ENCODE measurements at places on chromosomes 2 and 18.

- no peak for DNase-seq
These were observed 53.4 kb upstream of the REV1 start for GRCh38 chr2:99543247-99543646.

- DNase-seq = peak; percentile 49
These were observed 162.3 kb downstream of the TGIF1 start for GRCh38 chr18:3612315-3612714.

DNA sequence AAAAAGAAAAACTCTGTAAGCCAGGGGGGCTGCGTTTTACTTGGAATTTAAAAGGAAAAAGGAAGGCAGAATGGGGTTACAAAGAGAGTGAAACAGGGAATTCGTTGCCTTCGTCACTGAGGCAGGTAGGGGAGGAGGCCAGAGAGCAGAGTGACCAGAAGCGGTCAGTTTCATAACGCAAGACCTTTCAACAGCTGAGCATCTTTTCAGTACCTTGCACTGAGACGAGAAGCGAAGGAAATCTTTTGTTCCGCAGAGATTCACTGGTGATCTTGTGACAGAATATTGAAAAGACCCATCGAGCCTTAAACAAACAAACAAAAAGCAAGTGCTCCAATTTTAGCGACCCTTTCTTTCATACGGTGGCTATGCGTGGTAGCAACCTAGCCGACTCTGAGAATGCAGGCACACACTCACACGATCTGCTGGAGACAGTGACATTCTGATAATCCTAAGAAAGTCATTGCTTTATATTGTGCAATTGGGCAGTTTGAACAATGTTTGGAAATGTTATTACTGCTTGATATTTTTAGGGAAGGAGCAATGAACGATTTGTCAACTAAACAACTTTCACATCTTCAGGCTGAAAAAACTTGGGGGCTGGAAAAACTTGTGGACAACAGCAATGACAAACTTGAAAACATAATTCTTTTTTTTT is 93.8 kb upstream of the ODC1 start:
- no peak for DNase-seq

GRCh38 chr2:12045864-12046291 is 299.4 kb downstream of the LPIN1 start:
- no peak for DNase-seq

GRCh38 chr2:17482651-17483050 is 35.6 kb downstream of the RAD51AP2 start:
- no peak for DNase-seq

GRCh38 chr2:188204824-188205223 is 86.8 kb upstream of the GULP1 start:
- no peak for DNase-seq

DNA sequence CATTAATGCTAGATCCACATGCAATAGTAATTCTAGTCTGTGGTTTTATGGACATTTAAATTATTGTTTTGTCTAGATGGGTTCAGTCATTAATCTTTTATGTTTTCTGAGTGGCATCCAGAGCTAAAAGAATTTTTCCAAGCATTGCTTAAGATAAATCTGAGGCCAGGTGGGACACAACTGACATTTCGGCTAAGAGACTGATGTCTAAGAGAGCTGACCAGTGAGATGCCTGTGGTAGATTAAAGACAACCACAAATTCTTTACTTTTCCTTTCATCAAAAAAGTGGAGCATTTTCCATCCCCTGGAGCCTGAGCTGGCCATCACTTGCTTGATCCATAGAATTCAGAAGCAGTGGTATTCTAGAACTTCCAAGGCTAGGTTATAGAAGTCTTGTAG is 182.2 kb downstream of the NRP2 start:
- no peak for DNase-seq

- DNase-seq = no peak
These were observed 265.8 kb upstream of the ID2 start for GRCh38 chr2:8416001-8416571.

GRCh38 chr2:190584980-190585661 is 50.6 kb upstream of the NEMP2 start:
- DNase-seq = no peak

DNA sequence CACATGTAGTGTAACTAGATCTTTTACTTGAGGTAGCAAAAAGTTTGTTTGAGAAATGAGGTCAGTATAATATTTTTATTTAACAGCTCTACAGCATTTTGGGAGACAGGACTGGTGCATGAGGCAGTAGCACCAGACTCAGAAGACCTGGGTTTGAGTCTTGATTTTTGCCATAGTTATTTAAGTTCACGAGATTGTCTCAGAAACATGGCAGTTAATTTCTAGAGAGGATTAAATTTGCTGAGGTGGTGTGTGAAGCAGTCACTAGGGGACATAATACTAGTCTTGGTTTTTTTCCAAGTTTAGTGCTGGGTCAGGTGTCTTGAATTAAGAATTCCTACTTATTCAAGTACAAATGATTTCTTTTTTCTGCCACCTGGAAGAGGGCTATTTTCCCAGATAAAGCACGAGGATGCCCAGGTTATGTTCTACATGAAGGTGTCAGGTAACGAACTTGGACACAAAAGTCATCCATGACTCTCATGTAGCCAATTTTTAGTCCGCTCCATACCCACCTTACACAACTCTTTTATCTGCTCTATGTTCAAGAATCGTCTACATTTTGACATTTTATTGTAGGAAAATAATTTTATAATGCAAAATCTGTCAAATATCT is 1.4 kb downstream of the MARCHF7 start:
- DNase-seq = no peak

DNA sequence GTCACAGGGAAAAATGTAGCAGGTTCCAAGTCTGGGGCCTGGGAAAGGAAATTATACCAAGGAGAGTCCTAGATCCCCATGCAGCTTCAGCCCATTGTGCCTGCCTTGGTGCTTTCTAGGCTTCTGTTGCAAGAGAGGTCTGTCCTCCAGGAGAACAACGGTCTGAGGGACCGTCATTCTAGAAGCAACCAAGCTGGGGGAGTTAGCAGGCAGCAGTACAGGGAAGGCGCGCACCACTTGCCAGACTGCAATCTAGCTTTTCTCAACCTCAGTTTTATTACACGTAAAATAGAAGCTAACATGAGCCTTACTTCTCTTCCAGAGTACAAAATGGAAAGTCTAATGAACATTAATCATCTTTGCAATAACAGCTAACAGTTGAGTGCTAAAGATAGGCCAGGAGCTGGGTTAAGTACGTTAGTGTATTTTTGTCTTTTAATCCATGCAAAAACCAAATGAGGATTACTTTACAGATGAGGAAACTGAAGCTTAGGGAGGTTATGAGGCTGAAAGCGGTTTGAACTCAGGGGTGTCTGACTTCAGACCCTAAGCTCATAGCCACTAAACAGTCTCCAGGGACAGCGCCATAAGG is 1.9 kb downstream of the TCF23 start:
- no peak for DNase-seq

GRCh38 chr2:11280713-11281112 is 63.7 kb downstream of the ROCK2 start:
- no peak for DNase-seq

DNA sequence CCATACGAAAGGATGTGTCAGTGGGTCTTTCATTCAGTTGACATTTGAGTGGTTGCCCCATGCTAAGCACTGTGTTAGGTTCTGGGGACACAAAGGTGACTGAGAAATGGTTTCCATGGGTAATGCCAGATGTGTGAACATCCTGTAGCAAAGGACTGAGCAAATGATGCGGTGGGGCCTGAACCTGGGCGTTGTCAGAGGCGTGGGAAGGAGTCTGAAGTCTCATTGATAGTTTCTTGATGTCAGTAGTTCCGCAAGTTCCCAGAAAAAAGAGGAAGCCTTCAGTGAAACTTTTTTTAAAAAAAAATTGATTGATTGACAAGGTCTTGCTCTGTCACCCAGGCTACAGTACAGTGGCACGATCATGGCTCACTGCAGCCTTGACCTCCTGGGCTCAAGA is 56.9 kb downstream of the LIMS1 start:
- DNase-seq = no peak

DNA sequence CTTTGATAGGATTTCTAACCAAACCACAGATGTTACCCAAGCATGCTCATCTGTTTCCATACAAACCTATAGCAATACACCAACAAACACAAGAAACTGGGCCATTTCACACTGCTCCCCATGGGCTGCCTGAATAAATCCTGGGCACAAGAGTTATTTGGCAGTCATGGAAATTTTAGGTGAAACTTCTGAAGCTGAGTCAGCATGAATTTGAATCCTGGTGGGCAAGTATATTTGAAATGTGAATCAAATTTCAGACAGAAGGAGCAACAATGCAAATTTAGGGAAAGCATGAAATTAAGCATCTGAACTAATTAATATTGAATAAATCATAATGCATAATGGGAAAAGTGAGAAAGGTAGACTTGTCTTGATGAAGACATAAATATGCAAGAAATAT is 15.9 kb upstream of the TRIM43 start:
- DNase-seq = no peak

DNA sequence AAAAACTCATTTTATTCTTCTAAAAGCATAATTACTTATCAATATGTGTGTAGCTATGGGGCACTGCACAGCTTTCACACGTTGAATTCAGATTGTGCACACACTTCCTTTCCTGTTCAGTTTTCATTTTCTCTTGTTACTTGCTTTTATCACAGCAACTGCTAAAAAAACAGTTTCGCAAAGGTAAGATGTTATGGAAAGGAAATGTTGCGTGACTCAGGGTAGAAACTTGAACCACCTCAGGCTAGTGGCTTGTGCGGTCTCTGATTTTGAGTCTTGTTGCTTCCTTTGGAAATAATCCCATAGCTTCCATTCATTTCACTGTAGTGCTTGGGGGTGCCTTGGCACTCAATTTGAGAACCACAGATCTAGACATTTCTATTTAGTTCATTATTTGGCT is 171.9 kb downstream of the FMNL2 start:
- DNase-seq = no peak

- DNase-seq = no peak
These were observed 84.2 kb downstream of the LBH start for GRCh38 chr2:30315391-30316063.

GRCh38 chr2:111048856-111049768 is 71.6 kb upstream of the BCL2L11 start:
- no peak for DNase-seq

GRCh38 chr2:121386707-121387106 is 101.7 kb upstream of the TFCP2L1 start:
- DNase-seq = no peak

DNA sequence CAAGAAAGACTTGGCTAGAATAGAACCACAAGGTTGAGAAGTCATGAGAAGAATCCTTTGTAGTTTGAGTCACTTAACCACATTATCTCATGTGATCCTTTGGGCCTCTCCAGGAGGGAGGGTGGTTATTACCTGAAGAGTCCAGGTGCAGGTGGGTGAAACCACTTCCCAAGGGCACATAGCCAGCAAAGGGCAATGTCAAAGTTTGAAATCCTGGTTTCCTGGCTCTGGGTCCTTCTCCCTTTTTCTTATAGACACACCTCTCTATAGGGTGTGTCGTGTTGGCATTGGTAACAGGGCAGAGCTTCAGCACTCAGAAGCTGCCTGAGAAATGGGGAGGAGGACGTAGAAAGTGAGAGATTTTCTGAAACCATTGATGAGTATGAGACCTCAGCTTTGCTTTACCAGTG is 137.9 kb downstream of the MGAT5 start:
- DNase-seq = no peak

DNA sequence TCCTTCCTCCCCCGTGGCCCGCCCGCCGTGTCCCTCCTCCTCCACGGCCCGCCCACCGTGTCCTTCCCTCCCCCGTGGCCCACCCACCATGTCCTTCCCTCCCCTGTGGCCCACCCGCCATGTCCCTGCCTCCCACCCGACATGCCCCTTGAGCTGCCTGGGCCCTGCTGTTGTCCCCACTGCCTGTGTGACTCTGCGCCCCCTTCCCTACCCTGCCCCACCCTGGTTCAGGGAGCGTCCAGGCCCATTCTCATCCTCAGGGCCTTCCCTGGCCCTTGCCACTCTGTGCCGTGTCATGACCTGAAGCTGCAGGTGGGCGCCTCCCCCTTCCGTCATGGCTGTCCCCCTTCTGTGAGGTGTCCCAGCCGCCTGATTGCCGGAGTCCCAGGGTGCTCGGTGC is 20.7 kb downstream of the D2HGDH start:
- no peak for DNase-seq

DNA sequence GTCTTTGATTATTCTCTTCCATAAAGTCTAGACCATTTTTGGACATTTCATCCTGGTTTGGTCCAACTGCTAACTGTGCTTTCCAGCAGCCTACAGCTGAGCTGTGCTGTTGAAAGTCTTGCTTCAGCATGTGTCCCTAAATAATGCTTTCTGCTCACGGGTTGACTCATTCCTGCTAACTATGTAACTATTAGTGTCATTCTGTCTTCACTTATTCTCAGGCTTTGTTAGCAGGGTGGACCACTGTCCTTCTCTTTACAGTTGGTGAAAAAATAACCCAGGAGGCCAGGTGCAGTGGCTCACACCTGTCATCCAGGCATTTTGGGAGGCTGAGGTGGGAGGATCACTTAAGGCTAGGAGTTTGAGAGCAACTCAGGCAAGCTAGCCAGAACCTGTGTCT is 8.9 kb downstream of the ADAM23 start:
- no peak for DNase-seq

DNA sequence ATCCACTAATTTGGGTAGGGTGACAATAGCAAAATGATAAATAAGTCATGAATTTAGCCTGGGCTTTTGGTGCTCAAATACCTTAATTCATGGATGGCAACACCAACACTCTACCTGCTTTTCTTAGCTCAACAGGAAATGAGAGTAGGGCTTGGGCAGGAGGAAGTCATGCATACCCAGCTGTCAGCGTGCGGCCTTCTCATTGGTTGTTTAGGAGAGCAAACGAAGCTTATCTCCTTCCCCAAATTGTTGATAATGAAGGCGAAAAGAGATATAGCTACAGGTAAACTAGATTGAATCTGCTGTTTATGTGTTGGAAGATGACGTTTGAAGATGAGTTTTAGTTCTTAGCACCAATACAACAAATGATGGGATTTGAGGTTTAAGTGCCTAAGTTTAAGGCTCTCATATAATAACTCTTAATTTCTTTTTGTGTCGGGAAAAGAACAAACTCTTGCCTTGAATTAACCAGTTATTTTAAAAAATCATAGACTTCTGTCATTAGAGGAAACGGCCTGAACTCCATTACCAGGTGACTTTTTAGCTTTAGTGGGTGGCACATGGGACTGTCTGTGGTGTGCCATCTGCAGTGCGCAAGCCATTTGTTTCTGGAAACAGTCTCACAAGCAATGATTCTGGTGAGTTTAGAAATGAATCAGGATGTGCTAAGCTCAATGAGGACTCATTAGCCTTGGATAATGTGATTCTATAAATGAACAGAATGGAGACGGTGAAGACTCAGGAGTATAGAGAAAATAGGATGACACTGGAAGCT is 19.8 kb downstream of the MAP4K4 start:
- DNase-seq = no peak

Data from head of caudate nucleus (tissue), 42 donors.